Stimulated activated CD4-positive, alpha-beta T cell treated with anti-CD3 and anti-CD28 coated beads, Interleukin-4, amount 100 ng/mL, for 4 hours (primary cell): ENCODE measurements at places on chromosomes 5 and 9.
A peak's percentile ranks its signal among the peaks of the same experiment; 100 is the strongest.

DNA sequence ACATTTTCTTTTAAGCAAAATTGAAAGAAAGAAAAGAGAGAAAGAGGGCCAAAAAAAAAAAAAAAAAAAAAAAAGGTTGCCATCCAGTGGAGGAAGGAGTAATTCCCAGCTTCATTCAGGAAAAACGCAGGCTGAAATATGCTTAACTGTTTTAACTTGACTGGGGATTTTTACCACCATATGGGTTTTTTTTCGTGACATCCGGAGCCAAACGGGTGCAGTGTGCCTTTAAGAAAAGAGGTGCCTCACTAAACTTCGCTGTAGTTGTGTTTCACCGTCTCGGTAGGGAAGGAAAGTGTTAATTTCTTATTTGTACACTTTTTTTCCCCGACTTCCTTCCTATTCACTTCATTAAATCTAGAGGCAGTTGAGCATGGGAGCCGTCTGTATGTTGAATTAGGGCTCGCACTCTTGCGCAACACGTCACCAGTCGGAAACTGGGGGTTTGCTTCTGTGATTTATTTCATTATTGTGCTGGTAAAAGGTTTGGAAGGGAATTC lies 143.0 kb downstream of the SMARCA2 start:
- peak; percentile 37 for DNase-seq

DNA sequence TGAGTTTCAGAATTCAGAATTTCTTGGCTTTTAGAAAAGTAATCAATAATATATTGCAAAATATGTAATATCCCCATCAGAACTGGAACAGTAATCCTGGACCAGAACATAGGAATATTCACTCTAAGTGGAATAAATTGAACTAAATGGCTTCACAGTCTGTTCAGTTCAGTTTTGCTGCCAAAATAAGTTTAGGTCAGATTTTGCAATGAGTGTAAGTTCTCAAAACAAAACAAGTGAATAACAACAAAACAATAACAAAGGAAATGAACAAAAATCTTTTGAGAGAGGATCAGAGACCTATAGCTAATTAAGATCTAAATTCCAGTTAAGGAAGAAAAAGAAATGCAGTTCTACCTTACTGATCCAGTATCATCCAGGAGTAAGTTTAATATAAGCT lies 9.3 kb downstream of the PTGER4 start:
- no peak for DNase-seq

DNA sequence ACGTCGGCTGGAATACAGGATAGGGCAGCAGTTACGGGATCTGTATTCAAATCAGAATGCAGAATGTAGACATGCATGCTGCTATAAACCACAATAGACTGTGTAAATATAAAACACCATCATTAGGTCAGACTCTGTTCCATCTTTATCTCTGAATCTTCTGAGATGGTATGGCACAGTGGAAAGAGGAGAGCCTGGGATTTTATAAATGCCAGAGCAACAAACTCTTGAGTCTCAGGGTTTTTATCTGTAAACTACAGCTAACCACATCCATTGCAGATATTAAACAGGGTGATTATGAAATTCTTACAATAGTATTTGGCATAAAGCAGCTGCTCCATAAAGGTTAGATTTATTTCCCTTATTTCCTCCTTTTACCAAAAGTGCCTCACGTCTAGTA lies 108.7 kb downstream of the ZDHHC21 start:
- DNase-seq = no peak

DNA sequence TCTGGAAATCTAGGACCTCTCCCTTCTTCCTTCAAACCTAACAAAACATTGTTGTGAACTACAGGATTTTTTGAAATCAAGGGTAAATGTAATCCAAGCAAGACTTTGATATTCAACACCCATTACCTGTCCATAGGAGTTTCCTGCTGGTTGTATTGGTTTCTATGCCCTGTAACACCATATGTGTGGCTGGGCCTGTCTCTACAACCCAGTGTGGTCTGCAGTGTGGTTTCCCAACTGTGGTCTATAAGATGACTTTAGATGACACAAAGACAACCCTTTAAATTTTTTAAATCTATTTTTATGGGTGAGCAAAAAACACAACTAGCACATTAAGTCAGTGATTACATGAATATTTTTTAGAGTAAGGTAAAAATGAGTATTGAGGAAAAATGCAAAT lies 93.1 kb downstream of the SMIM15 start:
- no peak for DNase-seq

DNA sequence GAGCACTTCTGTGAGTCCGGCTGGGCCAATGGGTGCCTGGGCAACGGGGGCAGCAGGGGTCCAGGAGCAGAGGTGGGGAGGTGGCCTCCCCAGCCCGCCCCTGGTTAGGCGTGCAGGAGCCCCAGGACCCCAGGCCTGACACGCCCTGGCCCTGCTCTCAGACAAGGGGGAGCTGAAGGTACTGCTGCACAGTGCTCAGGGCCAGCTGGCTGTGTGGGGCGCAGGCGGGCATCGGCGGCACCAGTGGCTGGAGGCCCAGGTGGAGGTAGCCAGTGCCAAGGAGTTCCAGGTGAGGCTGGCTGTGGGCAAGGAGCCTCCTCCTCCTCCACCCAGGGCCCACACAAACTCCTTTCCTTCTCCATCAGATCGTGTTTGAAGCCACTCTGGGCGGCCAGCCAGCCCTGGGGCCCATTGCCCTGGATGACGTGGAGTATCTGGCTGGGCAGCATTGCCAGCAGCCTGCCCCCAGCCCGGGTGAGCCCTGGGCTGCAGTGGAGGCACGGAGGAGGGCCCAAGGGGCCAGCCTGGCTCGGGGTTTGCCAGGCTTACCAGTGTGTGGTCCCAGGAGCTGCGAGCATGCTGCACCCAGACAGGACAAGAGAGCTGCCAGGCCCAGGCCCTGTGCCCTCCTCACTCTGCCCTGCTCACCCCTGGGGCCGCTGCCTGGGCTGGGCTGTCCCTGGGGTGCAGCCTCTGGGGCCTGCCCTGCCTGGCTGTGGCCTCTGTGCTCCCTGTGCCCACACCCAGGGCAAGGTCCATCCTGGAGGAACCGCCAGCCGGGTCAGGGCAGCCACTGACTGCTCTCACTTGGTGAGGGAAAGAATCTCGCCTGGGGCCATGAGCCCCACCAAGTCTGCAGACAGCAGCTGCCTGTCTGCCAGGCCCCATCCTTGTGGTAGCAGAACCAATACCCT lies 7.0 kb downstream of the MAMDC4 start:
- no peak for DNase-seq

GRCh38 chr9:95025213-95026147 lies 292.0 kb downstream of the FANCC start:
- DNase-seq = no peak

- DNase-seq = no peak
Observed at GRCh38 chr5:175060257-175060656, 335.9 kb downstream of the MSX2 start.

DNA sequence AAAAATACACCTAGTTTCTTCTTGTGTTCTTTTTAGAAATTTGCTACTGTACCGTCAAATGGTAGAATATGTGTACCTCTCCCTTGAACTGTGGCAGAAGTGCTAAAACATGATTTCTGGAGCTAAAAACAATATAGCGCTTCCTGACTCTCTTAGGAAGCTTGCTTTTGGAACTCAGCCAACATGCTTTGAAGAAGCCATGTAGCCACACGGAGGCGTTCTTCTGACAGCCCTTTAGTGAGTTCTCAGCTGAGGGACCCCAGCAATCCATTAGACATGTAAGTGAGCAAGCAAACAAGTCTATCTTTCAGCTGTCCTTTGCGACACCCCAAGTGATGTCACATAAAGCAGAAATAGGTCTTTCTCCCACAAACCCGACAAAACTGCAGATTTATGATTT lies 917.0 kb downstream of the CDH9 start:
- no peak for DNase-seq

GRCh38 chr9:114014044-114014443 lies 64.1 kb downstream of the AMBP start:
- DNase-seq = no peak

DNA sequence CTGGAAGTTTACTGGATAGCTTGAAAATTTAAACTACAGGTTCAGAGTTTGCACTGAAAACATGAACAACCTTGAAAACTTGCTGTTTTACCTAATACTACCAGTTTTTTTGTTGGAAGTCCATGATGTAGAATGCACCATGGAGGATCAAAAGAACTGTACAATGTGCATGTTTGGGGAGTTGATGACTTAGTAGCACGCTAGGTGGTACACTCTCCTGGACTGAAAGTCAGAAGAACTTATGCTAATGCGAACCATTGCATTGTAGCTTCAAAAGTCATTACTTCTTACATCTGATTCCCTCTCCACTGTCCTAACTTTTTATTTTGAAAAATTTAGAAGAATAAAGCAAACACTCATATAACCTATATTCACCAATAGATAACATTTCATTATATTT lies 211.0 kb downstream of the OSTF1 start:
- no peak for DNase-seq

- DNase-seq = no peak
Observed at GRCh38 chr9:86454701-86455615, 100.7 kb upstream of the TUT7 start.

- DNase-seq = no peak
Observed at GRCh38 chr9:137738703-137739102, 119.9 kb downstream of the EHMT1 start.

- DNase-seq = peak; percentile 12
Observed at GRCh38 chr5:129771058-129771838, 23.4 kb downstream of the MINAR2 start.

GRCh38 chr9:105044518-105044917 lies 116.6 kb upstream of the ABCA1 start:
- DNase-seq = no peak

DNA sequence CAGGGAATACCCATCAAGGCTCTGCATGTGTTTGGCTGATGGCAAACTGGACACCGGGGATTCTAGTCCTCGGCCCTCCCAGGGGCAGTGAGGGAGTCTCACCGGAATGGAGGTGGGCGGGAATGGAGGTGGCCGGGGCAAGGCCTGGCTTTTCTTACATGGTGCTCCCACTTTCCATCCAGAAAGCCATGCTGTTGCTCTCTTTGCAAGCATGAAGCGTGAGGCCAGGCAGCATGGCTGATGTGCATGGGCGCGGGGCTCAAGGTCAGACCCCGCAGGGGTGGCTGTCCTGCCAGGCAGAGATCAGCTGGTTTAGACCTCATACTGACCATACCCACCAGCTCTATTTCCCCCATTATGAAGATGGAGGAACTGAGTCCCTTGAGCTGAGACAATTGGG lies 108.0 kb upstream of the PHYKPL start:
- DNase-seq = no peak
